ENCODE measurements at places on chromosomes 3 and 15.

DNA sequence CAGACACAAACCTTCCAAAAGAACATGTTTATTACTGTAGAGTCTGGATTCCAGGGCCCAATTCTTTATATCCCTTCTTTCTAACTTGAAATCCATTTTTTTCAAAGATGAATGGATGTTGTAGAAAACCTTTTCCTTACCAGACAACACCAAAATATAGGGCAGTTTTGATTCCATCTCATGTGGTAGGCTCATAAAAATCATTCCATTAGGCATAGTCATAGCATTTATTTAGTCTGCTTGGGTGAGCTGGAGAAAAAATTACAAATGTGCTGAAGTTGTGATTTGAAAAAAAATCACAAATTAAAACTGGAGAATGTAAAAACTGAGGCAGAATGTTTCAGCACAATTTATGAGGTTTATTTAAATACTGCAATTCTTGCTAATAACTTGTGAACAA is 199.3 kb upstream of the TBC1D5 start:
- DNase-seq = no peak

- DNase-seq = no peak
Observed at GRCh38 chr3:114378760-114379159, 84.9 kb downstream of the TIGIT start.

DNA sequence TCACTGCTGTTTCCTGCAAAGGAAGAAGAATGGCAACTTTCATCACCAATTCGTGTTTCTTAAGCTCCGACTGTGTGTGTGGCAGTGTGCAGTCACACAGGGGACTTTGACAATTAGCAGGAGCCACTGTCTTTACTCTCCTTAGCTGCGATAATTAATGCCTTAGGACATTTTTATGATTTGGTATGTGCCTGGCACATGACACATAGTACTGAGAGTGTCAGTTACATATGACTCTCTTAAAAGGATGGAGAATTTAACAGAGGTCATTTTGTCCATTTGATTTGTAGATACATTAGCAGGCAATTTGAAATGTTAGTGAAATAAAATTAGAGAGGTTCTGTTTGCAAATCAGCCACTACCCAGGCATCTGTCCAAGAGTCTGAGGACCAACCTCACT is 128.9 kb upstream of the VEPH1 start:
- no peak for DNase-seq

DNA sequence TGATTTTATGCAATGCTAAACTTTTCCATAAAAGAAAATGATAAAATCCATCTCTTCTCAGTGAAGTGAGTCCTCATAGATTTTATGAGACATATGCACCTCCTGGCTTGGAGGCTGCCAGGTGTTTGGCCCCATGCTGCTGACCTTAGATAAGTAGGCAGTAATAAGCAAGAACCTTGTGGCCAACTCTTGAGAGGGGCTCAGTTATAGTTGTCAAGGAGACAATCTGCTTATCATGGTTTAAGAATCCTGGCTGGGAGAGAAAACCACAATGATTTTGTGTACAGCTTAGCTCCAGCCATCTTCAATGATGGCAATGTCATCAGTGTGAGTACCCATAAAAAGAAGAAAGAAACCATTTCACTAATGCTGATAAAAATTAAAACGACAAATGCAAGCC is 252.1 kb downstream of the CPNE4 start:
- DNase-seq = no peak

GRCh38 chr3:143070977-143071551 is 48.5 kb upstream of the CHST2 start:
- no peak for DNase-seq

GRCh38 chr3:18806633-18807032 is 341.7 kb upstream of the KCNH8 start:
- DNase-seq = no peak

GRCh38 chr15:70867911-70868467 is 14.0 kb upstream of the LARP6 start:
- DNase-seq = no peak

DNA sequence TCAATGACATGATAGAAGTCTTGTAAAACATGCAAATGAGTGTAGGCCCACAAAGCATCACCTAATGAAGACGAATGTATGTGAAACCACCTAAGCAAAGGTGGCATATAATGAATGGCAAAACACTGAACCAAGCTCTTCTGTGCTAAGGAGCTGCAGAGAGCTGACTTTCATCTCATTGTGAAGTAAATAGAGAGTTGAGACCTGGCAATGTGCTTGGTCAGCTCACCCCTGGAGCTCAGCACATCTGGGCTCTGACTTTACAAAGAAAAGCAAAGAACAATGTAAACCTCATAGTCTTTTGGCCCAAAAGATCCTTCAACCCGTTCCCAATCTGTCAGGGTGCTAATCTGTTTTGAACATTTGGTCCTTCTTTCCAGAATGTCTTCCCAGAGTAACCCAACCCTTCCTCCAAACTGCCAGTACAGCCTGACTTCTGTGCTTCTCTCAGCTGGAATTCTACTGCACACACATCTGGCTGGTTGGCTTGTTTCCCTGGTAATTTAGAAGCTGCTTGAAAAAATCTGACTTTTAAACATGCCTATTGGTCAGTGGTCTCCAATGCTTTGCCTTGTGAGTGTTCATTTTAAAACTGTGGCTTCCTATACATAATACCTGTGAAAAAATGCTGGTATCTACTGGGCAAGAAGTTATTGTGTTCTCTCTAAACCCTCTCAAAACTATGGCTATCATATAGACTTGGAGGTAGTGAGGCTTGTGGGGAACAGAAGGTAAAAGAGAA is 101.7 kb downstream of the CD200R1L start:
- DNase-seq = no peak

DNA sequence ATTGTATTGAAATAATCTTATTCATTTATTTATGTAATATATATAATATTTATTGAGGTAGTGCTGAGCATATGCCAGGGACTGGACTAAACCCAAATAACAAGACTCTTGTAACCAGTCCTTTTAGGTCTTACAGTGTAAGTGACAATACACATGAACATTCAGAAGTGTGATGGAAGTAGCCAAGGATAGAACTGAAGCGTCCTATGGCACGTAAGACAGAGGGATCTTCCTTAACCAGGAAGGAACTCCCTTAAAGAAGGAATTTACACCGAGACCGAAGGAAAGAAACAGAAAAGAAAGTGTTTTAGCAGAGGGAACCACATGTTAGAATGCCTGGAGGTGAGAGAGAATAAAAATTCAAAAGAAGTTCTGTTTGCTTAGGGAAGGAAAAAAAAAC is 23.6 kb upstream of the CLDN1 start:
- no peak for DNase-seq

GRCh38 chr3:141456301-141456625 is 30.6 kb upstream of the RASA2 start:
- no peak for DNase-seq

DNA sequence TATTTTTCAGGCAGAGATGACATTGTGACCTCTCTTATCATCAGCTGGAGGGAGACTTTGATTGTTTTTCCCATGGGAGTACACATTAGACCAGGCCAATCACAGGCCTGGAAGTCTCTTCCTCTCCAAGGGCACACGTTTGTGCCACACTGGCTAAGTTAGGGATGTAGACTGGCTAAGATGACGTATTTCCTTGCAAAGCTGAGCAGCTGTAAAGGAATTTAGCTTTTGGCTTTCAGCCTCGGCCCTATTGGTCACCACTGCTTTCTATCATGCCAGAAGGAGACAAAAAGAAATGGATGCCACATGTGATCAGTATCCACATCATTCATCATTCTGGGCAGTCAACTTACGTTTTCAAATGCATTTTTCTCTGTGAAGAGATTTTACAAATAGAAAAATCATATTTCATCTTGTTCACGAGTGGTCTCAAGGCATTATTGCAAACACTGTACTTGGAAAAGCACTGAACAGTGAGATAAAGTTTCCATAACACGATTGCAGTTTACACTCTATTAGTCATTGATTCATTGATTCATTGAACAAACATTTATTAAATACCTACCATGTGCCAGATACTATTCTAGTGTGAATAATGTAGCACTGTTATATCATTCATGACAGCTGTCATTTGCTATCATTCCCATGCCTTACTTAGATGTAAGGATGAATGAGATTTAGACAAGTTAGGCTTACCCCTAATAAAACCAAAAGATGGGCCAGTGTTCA is 27.0 kb upstream of the RNF7 start:
- no peak for DNase-seq

- DNase-seq = no peak
Observed at GRCh38 chr3:133532951-133533350, 40.5 kb upstream of the CDV3 start.

- no peak for DNase-seq
Observed at GRCh38 chr3:87733671-87734367, 325.0 kb downstream of the CGGBP1 start.

GRCh38 chr15:55715355-55716076 is 27.4 kb downstream of the PRTG start:
- no peak for DNase-seq

DNA sequence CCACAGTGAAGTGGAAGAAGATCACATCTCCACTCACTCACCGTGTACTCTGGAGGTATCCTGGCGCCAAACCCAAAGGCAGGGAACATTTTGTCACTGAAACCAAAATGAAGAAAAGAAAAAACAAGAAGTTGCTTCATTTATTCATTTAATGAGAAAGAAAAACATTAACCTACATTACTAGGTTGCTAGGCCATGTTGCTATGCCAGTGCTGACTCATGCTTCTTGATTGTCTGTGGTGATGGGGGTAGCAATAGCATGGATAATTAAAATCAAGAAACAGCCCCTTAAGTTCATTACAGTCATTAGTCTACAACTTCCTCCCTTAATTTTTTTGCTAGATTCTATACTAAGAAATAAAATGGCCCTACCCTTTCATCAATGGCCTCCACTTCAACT is 52.7 kb upstream of the MRPL3 start:
- no peak for DNase-seq

DNA sequence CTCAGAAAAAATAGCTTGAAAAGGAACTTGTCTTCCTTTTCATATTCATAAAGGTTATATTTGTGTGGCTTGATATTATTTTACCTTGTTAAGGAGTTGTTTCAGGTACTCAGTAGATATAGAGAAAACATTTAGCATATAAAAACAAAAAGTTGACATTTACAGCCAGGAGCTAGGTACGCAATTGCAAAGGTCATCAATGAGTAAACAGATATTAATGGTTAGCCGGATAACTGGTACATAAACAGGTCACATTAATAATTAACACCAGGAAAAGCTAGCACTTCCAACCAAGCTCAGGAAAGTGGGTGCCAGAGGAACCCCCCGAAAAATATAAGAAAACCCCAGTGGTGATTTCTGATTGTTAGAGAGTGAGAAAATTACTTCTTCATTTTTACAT is 146.6 kb upstream of the NR2F2 start:
- DNase-seq = no peak

DNA sequence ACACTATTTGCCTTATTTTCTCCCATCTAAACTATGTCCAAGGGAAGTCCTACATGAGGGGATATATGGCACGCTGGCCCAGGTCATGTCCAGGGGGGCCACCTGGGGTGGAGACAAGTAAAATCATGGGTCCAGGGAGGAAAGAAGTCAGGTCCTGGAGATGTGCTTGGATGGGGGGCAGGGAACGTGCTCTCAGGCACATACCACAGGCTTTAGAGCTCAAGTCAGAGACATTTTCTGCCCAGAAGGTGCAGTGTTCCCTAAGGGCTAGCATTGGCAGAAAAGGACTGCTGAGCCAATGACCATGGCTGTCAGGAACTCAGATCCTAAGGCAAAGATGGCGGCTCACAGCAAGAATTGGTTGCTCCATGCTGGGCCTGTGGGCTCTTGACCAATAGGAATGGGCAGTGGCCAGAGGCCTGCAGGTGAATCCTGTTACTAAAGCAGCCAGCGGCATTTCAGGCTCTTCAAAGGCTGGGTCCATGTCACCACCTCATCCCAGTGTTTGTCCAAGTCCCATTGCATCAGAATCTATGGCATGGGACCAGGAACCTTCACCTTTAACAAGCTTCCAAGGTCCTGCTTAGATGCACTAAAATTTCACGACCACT is 175.0 kb downstream of the RPLP1 start:
- no peak for DNase-seq
